NCI-H82 (cell line): ENCODE measurements at places on chromosomes 16 and 17.
A peak's percentile ranks its signal among the peaks of the same experiment; 100 is the strongest.

DNA sequence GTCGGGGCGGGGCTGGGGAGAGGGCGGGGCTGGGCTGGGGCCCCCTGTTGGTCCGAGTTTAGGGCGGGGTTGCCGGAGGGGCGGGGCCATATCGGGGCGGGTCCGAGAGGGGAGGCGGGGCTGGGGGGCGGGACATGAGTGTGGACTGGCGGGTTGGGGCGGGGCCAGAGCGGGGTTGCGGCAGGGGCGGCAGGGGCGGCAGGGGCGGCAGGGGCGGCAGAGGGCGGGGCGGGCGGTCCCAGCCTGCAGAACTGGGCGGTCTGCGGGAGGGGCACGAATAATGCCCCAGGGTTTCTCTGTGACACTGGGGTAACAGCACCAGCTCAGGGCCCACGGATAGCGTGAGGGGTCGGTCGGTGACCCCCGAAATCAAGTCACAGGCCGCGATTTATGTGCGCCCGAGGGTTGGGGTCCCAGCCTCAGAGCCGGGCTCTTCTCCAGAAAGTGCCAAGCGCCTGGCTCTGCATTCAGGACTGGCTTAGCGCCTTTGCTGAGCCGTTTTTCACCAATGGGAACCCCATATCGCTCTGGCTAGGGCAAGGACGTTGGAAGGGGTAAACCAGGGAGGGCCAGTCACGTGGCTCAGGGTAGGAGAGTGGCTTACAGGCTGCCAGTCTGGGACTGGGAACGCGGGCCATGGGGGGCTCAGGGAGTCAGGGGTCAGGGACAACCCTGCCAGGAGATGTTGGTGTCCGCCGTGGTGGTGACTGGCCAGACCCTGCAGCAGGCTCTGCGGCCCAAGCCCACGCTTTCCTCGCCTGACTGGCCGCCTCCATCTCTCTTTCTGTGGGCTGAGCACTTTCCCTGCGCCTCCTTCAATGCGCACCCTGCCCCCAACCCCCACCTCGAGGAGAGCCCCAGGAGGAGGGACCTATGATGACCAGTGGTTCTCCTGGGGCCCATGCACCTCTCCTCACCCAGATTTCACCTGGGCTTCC is 1.2 kb upstream of the METTL26 start:
- peak; percentile 93 for DNase-seq

- DNase-seq: no peak
Measured at GRCh38 chr17:67171560-67171959, 73.4 kb downstream of the HELZ start.

DNA sequence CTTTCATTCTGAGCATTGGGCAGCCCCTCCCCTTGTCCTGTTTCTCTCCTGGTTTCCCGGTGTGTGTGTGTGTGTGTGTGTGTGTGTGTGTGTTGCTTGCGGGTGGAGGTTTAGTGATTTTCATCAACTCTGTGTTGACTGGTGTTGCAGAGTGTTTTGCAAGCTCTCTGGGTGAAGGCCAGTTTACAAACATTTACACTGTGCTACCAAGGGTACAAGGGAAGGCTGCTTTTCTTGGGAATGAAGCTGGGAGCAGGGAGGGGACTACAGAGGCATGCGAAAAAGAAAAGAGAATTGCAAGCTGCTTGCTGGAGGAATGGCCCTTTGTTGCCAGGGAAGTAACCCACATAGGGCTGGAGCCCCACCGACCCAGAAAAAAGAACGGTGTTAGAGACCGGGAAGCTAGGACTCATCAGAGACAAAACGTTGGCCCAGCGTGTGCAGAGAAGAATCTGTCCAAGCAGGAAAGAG is 29.6 kb downstream of the HS3ST3B1 start:
- DNase-seq: no peak

GRCh38 chr17:43905985-43906852 is 1.1 kb downstream of the MPP2 start:
- DNase-seq: peak; percentile 83

- DNase-seq: peak; percentile 88
Measured at GRCh38 chr16:67562526-67562917, at the start of gene CTCF. Gene CTCF (plus strand): TSS chr16:67562526. CDS start chr16:67610833, 48,307 bp downstream.

DNA sequence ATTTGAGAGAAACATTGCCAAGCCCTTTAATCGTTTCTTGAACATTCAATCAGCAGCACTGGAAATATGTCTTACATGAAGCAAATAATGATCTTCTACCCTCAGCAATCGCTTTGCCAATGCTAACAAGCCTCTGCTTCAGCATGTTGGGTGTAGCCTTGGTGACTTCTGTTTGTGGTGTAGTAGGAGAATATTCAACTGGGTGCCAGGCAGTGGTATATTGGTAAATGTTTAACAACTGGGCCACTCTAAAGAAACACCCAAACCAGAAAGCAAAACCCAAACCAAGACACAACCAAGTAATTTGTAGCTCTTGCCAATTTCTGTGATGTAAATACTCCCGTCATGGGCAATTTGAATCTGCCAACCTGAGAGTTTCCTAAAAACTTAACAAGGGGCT is 9.7 kb downstream of the CDH13 start:
- no peak for DNase-seq

GRCh38 chr17:50926523-50926922 is 60.4 kb upstream of the TOB1 start:
- DNase-seq: no peak

GRCh38 chr16:21592191-21592590 is 7.2 kb upstream of the METTL9 start:
- DNase-seq: no peak

DNA sequence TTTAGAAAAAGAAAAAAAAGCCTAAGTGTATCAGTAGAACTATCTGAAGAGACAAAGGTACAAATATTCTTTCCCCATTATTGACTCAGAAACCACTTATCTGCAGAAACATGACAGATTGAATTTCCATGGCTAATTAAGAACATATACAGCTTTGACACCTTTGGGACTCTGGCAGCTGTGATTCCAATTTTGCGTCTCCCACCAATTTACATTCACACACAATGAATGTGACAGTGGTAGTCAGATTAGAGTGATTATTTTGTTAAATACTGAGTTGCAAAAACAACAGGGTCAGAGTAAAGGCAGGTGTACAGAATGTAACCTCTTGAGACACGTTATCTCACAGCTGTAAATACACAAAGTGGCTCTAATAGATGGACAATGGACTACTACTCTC is 5.3 kb upstream of the PPM1D start:
- DNase-seq: peak; percentile 15

DNA sequence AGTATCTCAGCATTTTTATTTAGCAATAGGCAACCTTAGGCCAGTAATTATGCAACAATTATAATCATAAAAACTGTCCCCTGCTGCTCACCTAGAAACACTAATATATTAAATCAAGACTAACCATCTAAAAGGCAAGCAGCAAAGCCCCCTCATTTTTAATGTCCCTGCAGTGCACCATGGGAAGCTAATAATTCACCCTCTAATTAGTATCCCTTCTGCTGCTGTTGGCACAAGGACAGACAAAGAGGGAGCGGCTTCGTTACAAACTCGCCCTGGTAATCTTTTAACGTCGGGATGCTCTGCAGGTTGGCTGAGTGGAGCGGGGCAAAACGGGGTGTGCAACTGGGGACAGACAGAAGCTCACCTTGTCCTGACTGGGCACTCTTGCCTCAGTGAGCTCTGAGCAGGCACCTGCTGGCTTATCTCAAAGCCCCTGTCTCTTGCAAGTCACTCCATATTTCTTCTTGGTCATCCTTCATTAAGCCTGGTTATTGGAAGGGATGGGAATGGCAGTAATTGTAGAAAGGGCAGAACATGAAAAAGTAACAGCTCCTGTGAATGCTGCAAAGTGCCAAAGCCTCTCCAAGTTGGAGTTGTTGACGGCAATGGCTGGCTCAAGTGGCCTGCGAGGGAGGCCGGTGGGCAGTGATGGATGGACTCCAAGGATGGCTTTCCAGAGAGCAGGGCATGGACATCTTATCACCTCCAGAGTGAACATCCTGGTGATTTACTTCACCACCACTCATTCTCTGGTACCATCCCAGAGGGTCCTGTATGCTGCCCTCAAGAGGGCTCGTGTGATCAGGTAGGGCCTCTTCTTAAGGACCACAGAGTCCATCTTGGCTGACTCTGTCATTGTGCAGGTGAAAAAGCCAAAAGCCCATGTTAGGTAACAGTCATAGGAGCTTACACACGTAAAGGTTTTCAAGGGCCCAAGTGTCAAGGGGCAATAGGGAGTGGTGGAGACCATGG is 219.6 kb upstream of the N4BP1 start:
- peak; percentile 77 for DNase-seq

- no peak for DNase-seq
Measured at GRCh38 chr17:78910497-78911284, 7.7 kb upstream of the CEP295NL start.

DNA sequence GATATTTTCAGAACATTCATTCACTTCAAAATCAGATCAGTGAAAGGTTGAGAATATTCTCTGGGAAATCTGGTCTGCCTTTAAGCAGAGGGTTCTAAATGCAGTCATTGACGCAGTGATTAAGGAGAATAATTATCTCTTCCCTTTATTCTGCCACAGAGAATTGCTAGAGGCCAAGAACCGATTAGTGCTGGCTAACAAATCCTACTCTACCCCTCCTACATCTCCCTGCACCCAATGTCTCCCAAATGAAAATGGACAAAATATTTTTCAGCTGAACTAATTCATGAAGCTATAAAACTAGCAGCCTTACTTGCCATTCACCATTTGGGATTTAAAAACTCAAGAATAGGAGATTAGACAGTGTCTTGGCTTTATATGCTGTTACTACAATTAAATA is 185.5 kb upstream of the SOX9 start:
- DNase-seq: no peak

GRCh38 chr16:48492133-48492532 is 106.9 kb upstream of the SIAH1 start:
- no peak for DNase-seq

DNA sequence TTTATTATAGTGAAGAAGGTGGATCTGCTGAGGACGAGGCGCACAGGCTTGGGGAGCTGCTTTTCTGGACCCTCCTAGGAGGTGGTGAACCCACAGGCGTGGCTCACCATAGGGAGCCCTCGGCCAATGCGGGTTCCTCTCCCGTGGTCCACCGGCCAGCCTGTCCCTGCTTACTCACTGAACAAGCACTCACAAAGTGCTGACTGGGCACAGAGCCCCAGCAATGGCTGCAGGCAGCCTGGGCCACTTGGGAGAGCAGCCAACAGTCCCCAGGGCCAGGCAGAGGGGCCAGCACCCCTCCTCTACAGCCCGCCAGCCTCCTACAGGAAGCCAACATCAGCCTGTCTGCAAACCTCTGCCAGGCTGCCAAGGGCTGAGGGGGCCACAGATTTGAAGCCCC is 19.1 kb upstream of the NCBP3 start:
- DNase-seq: no peak

- DNase-seq: no peak
Measured at GRCh38 chr17:13736916-13737315, 135.2 kb upstream of the HS3ST3A1 start.

GRCh38 chr17:50911890-50912289 is 45.7 kb upstream of the TOB1 start:
- DNase-seq: peak; percentile 35

DNA sequence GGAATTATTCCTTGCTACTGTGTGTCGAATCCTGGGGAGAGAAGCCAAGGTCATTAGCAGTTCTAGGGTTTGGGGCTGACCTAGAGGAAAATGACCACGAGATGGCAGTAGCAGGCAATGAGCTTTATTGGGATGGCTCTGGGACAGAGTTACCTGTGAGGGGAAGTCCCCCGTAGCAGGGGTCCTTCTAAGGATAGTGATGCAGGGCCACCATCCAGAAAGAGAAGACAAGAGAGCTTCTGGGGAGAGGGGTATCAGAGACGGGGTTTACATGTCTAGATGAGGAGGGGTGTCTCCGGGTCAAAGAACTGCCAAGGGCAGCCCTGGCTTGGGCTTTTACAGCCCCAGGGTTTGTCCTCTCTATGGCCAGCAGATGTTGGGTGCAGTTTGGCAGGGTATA is 6.4 kb upstream of the GGT6 start:
- peak; percentile 92 for DNase-seq

GRCh38 chr17:59620064-59620359 is 317 bp downstream of the CLTC start:
- DNase-seq: no peak

DNA sequence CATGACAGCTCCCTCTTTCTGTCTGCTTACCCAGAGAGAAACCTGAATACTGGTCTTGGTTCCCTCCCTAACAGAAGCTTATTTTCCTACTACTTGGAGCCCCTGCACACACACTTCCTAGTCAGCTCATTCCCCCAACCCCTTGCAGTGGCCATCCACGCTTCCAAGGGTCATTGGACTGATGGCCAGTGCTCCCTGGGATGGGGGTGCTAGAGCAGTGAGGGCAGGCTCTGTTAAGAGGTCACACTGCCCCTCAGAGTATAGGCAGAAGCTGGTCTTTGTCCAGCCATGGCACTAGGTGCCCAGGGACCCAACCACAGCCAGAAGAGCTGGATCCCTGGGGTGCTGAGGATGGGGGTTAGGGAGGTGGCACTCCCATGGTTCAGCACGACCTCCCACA is 12.5 kb downstream of the DRC3 start:
- DNase-seq: no peak

DNA sequence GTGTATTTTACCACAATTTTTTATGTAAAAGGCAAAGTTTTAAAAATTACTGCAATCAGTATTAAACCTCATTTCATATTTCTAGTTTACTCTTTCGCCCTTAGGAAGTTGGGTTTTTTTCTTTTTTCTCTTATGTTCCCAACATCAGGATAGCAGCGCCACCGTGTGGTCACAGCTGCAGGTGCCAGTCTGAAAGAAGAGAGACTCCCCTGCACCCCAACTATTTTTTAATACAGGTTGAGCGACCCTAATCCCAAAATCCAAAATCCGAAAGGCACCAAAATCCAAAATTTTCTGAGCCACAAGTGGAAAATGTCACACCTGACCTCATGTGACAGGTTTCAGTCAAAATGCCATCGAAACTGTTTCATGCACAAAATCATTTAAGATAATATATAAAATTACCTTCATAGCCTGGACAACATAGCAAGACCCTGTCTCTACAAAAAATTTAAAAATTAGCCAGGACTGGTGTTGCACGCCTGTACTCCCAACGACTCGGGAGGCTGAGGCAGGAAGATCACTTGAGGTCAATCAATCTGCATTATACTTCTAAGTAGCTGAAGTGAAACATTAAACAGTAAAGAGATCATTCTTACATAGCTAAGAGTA is 21.8 kb upstream of the ASGR2 start:
- peak; percentile 78 for DNase-seq
